LoVo (cell line): ENCODE measurements at places on chromosomes 11 and 22.

DNA sequence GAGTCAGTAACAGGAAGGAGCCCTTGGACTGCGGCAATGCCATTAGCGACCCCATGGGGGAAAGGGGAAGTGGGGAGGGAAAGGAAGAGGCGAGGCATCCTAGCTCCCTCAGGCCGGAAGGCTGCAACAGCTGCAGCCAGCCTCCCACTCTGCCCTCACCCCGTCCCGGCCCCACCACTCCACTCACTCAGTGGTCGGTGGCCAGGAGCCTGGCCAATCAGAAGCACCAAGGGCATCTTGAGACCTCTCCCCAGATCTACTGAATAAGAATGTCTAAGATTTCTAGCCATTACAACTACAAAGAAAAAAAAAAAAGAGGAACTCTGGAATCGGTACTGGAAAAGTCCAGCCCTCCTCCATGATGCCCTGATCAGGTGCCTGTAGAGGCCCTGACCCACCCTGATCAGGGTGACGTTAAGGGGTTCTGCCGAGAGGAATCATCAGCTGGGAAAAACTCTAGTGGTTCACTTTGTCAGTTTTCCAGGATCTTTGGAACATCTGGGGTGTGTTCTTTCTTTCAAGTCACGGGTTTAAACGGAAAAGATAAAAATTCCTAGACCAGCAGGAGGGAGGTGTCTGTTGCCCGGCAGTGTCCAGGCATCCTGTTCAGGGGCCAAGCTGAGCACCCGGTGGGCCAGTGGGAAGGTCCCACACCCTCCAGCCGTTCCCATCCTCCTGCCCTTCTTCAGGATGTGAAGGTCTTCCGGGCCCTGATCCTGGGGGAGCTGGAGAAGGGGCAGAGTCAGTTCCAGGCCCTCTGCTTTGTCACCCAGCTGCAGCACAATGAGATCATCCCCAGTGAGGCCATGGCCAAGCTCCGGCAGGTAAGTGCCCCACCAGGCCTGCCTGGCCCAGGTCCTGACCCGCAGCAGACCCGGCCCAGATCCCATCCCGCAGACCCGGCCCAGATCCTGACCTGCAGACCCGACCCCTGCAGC lies 14.4 kb downstream of the OAF start:
- no peak for DNase-seq

DNA sequence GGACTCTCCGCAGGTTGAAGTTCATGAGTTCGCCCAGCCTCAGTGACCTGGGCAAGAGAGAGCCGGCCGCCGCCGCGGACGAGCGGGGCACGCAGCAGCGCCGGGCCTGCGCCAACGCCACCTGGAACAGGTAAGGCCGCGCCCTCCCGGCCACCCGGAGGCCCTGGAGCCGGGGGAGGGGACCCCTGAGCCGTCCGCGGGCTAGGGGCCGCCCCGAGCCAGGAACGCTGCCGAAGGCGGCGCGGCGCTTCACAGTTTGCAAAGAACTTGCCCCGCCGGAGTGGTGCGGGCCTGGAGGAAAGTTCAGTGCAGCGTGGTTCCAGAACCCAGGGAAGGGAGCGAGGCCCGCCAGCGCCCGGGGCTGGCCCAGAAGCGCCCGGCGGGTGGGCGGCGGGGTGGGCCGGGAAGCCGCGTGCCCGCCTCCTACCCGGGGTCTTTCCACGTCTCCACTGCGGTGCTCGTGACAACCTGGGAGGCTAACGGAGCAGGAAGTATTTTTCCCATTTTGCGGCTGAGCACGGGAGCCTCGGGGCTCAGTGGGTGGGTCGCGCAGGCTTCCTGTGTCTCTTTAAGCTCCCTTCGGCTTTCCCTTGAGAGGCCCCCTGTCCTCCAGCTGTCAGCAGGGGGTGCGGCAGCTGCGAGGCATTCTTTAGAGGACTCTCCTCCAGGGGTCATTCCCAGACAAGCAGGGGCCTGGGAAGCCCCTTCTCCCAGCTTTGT lies 635 bp downstream of the PRR5 start:
- no peak for DNase-seq

DNA sequence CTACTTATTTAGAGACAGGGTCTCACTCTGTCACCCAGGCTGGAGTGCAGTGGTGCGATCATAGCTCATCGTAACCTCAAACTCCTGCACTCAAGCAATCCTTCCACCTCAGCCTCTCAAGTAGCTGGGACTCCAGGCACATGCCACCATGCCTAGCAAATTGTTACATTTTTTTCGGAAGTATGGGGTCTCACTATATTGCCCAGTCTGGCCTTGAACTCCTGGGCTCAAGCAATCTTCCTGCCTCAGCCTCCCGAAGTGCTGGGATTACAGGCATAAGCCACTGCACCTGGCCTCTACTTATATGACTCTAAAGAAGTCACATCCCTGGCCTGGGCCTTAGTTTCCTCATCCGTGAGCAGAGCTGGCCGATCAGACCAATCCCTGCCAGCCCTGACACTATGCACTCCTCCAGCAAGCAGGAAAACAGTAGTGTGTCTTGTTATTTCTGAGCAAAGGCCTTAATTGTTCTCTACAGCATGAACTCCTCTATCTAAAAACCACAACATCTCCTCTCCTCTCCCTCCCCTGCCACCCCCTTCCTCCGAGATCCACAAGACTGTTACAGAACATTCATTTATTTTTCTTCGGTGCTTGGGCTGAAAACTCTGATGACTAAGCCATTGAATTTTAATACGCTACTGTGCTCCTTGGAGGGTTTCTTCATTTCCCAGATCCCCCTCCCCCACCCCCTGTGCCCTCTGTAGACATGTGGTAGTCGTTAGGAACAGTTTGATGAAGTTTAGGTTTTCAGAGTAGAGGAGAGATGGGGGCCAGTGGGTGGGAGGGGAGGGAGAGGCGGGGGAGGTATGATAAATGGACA lies 91.5 kb downstream of the ABTB2 start:
- DNase-seq, result no peak

- no peak for DNase-seq
Observed at GRCh38 chr11:804599-804964, 449 bp downstream of the PIDD1 start.

DNA sequence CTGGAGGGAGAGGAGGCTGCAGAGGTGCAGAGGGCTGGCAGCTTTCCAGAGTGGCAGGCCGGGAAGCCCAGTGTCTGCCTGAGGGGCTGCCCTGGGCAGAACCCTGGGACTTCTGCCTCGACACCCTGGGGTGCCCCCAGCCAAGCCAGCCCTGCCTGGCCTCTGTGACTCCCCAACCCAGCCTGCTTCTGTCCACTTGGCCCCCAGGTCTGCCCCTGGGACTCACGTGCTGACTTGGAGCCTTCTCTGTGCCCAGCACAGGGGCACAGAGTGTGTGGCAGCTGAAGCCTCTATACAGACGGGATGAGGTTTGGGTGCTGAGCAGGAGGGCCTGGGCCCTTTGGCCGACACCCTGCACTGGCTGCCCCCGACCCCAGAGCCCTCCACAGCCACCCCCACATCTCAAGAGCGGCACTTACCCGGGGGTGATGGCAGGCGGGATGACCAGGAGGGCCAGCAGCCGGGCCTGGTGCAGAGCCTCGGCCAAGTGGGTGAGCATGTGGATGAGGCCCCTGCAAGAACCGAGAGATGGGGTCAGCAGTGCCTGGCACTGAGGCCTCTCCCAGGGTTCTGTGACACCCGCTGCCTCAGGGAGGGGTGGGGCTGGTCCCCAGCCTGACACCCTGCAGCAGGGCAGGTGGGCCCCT lies 17.5 kb downstream of the CHID1 start:
- DNase-seq, result no peak
